ENCODE measurements at places on chromosomes 2 and 18. TPM values are rescaled to one million over a fixed set of nuclear protein-coding genes. Genes with fewer than 3 reads are reported as not detected.

- no peak for DNase-seq
Measured at GRCh38 chr2:235508371-235509160, 14.7 kb downstream of the AGAP1 start.

- DNase-seq: no peak
Measured at GRCh38 chr2:184312970-184313369, 285.4 kb upstream of the ZNF804A start.

DNA sequence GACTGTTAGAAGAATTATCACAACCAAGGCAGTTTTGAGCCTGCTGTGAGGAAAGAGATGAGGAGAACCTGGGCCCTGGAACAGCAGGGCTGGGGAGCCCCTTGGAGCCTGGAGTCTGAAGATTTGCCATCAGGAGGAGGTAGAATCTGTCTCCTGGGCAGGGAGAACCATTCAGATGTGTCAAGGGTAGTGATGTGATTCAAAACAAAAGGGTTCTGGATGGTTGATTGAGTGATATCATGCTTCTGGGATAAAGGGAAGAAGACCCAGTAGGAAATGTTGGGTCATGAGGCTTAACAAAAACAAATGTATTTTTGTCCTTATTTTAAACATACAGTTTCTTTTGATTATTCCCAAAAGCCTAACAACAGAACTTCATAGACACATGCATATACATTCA is 28.6 kb downstream of the RNF144A start:
- DNase-seq: no peak

- no peak for DNase-seq
Measured at GRCh38 chr2:113886479-113887008, 3.3 kb upstream of the ACTR3 start.

DNA sequence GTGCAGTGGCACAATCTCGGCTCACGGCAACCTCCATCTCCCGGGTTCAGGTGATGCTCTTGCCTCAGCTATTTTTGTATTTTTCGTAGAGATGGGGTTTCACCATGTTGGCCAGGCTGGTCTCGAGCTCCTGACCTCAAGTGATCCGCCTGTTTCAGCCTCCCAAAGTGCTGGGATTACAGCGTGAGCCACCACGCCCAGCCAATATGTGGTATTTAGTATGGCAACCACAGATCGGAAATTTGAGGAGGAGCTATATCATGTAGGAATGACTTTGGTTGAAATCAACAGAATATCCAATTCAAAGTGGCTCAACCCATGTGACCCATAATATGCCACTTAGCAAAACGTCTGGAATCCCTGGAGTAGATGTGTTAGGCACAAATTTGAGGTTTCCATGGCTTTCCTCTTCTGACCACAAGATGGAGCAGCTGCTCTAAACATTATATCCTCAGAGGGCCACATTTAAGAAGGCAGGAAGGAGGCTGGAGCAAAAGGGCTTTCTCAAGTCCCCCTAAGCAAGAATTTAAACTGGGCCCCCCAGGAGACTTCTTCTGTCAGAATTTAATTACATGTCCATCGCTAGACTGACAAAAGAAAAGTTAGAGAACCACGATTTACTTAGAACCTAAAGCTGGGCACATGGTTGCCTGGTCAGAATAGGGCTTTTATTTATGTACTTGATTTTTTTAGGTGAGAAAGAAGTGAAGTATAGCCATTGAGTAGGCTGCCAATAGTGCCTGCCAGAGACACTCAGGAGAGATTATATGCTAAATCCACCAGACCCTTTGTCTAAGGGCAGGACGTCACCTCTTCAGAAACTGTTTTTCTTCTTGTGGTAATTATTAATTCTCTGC is 49.6 kb upstream of the ITSN2 start:
- peak; percentile 40 for DNase-seq

DNA sequence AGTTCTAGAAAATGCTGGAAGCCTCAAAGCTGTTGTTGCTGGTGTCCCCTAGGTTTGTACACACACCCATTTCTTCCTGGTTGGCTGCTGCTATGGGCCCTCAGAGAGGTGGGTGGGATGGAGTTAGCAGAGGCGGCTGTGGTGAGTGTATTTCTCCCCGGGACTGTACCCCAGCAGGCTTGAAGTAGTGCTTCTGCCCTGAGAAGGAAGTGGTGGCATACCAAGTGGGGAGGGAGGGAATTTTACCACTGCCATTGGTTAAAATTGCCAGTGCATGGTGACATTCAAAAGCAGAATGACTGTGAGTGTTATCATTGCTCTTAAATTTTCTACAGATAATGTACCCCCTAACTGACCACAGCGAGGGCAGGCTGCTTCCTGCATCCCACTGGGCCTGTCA is 125.6 kb upstream of the CAPN13 start:
- no peak for DNase-seq

GRCh38 chr2:216665242-216665641 is 30.1 kb downstream of the IGFBP5 start:
- DNase-seq: no peak

DNA sequence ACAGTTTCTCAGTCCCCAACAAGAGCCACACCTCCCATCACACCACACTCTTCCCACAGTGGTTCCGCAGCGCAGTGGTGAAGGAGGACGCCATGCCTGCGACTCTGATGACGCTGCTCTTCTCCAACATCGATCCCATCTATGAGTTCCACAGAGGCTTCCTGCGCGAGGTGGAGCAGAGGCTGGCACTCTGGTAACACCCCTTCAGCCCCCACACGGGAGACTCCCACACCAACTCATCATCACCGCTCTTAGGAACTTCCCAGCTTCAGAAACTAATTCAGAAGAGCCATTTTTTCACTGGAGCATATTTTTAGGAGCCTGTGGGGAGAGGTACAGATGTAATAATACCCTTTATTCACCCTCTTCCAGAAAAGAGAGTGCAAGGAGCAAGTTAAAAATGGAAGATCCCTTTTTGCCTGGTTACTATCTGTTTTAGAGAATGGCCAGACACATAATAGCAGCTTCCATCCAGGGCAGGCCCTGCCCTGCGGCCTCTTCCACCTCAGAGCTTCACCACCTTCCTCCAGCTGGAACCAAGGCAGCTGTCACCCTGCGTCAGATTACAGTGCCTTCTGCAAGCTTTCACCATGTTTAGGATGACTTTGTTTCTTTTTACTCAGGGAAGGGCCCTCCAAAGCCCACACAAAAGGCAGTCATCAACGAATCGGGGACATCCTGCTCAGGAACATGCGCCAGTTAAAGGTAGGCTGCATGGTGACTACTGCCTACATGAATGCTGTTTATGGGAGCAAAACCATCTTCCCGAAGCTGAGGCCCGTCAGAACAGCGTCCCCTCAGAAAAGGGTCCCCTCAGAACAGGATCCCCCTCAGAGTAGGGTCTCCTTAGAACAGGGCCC is 44.9 kb downstream of the STK25 start:
- no peak for DNase-seq

DNA sequence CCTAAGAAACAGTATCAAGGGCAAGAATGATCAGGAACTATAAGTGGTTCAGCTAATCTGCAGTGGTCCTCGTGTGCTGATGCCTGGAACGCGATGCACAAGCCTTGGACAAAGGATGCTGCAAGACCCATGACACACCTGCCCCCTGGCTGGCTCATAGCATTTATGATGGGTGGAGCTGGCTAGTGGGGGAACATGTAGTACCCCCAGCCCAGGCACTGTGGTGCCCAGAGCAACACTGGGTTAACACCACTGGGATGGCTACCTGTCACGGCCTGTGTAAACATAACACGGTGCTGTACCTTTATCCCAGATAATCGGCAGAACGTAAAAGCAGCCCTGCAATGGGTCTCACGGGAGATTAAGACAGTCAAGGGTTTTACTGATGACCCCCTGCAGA is 60.3 kb upstream of the PEX13 start:
- DNase-seq: no peak

GRCh38 chr18:8586941-8587340 is 22.3 kb upstream of the RAB12 start:
- no peak for DNase-seq

DNA sequence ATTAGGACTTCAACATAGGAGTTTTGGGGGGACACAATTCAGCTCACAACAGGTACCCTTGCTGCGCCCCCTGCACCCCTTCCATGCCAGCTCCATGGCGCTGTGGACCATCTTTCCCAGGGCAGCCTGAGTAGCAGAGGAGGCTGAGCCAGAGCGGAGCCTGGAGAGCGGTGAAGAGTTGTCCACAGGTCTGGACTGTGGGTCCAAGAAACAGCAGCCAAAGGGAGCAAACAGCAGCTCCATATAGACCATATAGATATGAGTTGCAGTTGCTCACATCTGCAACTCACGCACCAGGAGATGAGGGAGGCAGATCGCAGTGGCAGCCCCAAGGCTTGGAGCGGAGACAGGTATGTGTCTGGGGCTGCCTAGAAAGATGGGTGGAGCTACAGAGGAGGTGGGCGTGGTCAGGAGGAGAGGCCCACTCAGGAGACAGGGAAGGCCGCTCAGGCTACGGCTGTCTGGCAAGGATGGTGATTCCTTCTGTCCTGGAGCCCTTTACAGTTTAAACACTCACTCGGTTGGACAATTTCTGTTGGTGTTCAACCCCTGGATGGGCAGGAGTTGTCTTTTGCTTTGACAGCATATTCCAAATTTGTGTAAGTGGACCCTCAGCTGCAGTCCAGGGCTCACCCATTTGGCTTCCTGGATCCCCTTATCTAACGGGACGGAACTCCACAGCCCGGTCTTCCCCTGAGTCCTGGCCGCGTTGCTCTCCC is 155.1 kb downstream of the LPIN1 start:
- DNase-seq: no peak

DNA sequence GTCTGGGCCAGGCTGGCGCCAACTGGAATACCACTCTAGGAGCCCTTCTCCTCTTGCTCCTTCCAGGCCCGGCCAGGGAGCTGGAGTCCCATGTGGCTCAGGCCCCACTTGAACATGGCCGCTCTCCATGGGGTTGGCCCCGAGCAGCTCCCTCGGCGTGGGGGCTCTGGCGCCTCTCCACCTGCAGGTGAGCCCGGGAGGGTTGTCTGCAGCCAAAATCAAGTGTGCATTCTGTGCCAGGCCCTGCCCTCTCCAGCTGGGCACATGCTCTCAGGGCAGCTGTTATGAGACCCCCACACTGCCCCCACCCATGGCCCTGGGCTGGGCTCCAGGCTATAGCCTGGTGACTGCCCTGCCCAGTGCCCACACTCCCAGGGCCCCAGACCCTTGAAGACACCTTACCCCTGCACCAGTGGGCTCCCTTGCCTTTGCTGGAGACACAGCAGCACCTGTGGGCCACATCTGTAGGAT is 45.8 kb upstream of the HS6ST1 start:
- no peak for DNase-seq

GRCh38 chr18:64979791-64980190 is 771.0 kb upstream of the CDH7 start:
- DNase-seq: no peak

GRCh38 chr2:164581050-164581449 is 40.2 kb downstream of the GRB14 start:
- DNase-seq: no peak

The AMER3 gene
- total RNA-seq: not detected

The ST6GAL2 gene
- 3.1 TPM for total RNA-seq

The PARD6G gene
- 2.4 TPM for total RNA-seq

The CNGA3 gene
- total RNA-seq: not detected

The DCDC2C gene
- not detected for total RNA-seq

Data from liver (tissue), 10 donors.